ENCODE measurements at places on chromosomes 7 and 10. TPM values are rescaled to one million over a fixed set of nuclear protein-coding genes. Genes with fewer than 3 reads are reported as not detected.

- no peak for DNase-seq
Measured at GRCh38 chr7:137655804-137656203, 191.0 kb downstream of the DGKI start.

DNA sequence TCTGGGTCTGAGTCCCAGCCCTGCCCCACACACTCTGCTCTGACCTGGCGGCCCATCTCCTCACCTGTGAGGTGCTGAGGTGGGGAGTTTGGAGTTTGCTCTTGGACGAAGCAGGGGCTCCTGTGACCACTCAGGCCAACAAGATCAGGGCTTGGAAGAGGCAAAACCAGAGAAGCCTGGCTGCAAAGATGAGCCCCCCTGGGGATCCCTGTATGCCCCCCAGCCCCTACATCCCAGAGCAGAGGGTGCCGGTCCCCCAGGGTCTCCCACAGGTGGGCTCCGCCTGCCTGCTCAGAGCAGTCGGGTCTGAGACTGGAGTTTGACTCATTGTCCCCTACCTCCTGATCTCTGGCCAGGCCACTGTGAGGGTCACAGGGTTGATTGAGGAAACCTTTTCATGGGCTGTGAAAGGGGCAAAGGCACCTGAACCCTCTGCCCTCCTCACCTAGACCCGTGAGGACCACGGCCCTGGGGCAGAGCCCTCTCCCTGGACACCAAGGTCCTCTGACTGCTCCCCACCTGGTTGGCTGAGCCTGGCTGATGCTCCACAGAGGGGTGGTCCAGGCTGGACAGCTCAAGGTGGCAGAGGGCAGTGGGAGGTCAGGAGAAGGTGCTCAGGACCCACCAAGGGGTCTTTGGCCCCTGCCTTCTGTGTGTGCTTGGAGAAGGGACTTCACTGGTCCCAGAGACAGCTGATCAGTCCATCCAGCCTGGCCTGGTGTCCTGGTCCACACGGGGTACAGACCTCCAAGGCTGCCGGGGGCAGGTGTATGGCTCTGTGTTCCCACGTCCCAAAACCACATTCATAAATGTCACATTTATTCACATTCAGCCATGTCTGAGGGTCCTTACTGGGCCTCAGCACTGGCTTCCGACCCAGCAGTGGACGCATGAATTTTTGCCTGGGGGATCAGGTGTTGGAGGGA, 9.1 kb upstream of the SCART1 start:
- DNase-seq: no peak

ASB15 gene
- total RNA-seq: not detected

GRCh38 chr10:11824825-11825224, 1.7 kb downstream of the PROSER2 start:
- DNase-seq: no peak

C7orf33 gene
- not detected for total RNA-seq

CRYGN gene
- total RNA-seq: not detected

- no peak for DNase-seq
Measured at GRCh38 chr10:127034790-127035189, 129.6 kb downstream of the DOCK1 start.

TFPI2 gene
- total RNA-seq: not detected

MACC1 gene
- total RNA-seq: 73.2 TPM

ITIH5 gene
- total RNA-seq: 6.3 TPM

- DNase-seq: no peak
Measured at GRCh38 chr7:49767719-49768118, 5.7 kb upstream of the VWC2 start.

LRCH4 gene
- 76.7 TPM for total RNA-seq

DNA sequence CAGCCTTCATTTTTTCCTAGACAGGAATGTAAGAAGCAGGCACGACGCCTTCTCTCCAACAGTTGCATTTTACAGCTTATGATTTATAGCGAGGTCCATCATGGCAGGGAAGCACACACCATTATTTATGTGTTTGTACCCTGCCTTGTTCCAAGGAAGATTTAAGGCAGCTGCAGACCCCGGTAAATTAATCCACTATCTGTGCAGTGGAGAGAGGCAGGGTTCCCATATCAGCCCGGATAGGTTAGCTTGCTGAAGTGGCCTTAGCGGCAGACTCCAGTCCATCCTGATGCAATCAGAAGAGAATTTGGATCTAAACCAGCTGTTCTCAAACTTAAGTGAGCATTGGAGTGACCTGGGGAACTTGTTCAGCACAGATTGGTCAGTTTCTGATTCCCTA, 359.4 kb downstream of the GALNT17 start:
- no peak for DNase-seq

GRCh38 chr7:44348300-44348699, 22.9 kb upstream of the CAMK2B start:
- no peak for DNase-seq

TFR2 gene
- total RNA-seq: 1.6 TPM

- no peak for DNase-seq
Measured at GRCh38 chr7:133130166-133130565, 48.3 kb upstream of the CHCHD3 start.

DNA sequence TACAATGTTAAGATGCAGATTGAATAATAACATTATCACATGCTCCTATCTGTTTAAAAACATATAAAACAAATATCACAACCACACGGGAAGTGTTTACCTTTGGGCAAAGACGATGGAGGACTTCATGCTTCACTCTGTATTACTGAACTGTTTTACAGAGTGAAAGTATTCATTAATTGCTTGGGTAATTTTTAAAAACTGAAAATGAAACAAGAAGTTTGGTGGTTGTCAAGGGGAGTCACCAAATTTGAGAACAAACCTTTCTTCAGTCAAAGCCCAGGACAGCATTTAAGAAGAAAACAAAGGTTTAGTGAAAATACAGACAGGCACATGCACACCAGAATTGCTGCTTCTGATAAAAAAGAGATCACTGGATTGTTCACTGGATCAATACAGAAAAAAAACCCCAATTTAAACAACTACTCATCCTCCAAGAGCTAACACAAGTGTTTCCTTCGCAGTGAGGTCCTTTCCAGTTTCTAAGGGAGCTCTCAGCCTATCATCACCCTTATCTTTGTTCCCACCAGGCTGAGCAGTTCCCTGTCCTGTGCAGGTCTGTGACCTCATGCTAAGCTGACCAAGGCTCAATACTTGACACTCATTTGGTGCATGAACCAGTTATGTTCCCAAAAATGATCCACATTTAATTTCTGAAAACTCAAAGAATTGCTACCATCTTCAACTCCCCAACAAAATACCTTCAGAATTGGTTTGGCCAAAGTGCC, 8.8 kb downstream of the PARP12 start:
- DNase-seq: no peak

- DNase-seq: peak; percentile 75
Measured at GRCh38 chr10:114499630-114500190, 95.4 kb upstream of the AFAP1L2 start.

- no peak for DNase-seq
Measured at GRCh38 chr10:77622889-77623291, 14.7 kb downstream of the KCNMA1 start.

- DNase-seq: no peak
Measured at GRCh38 chr7:138493535-138493934, 33.5 kb downstream of the TRIM24 start.

TMEM229A gene
- 11.4 TPM for total RNA-seq

LRMDA gene
- 23.1 TPM for total RNA-seq

- no peak for DNase-seq
Measured at GRCh38 chr7:115672024-115672423, 358.5 kb downstream of the TFEC start.

- DNase-seq: no peak
Measured at GRCh38 chr10:69088801-69089501, 1.0 kb downstream of the SRGN start.

DNA sequence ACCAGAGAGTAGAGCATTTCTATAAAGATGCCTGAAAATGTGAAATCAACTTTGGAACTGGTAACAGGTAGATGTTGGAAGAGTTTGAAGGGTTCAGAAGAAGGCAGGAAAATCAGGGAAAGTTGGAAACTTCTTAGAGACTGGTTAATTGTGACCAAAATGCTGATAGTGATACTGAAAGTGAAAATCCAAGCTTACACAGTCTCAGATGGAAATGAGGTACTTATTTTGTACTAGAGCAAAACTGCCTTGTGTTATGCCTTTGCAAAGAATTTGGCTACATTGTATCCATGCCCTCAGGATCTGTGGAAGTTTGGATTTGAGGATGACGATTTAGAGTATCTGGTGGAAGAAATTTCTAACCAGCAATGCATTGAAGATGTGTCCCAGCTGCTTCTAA, 430.6 kb upstream of the KCND2 start:
- no peak for DNase-seq

DNA sequence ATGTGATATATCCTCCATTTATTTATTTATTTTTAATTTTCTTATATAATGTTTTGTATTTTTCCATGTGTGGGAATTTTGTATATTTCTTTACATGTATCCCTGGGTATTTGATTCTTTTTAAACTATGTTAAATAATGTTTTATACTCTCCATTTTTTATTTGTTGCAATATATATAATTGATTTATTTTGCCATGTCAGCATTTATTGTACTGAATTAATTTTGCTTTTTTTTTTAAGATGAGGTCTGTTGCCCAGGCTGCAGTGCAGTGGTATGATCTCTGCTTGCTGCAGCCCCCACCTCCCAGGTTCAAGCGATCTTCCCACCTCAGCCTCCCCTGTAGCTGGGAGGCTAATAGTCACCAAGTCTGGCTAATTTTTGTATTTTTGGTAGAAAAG, 187.4 kb downstream of the CDC14C start:
- DNase-seq: no peak

ATP5F1C gene
- total RNA-seq: 387 TPM

FAM25G gene
- not detected for total RNA-seq

DNA sequence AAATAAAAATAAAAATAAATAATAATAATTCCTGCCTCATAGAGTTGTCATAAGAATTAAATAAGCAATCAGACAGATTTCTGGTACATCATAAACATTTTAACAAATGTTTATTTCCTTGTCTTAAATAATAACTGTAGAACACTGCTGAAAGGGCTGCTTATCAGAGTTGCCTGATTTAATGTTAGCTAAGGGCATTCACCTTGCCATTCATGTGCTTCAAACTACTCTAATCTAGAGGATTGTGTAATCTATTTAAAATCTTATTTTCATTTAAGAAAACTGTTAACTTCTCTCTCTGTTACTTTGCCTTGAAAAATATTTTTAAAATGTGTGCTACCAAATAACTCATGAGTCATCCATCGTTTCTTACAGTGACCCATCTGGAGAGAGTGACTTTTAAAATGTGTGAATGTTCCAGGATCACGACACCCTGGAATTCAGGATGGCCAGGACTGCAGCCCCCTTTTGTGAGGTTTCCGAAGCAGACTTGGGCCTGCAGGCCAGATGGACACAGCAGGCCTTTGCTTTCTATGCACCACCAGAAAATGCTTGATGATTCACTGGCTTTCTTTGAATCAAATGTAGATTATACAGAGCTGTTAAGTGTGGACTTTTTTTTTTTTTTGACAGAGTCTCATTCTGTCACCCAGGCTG, 109.1 kb upstream of the TNS3 start:
- no peak for DNase-seq

DNA sequence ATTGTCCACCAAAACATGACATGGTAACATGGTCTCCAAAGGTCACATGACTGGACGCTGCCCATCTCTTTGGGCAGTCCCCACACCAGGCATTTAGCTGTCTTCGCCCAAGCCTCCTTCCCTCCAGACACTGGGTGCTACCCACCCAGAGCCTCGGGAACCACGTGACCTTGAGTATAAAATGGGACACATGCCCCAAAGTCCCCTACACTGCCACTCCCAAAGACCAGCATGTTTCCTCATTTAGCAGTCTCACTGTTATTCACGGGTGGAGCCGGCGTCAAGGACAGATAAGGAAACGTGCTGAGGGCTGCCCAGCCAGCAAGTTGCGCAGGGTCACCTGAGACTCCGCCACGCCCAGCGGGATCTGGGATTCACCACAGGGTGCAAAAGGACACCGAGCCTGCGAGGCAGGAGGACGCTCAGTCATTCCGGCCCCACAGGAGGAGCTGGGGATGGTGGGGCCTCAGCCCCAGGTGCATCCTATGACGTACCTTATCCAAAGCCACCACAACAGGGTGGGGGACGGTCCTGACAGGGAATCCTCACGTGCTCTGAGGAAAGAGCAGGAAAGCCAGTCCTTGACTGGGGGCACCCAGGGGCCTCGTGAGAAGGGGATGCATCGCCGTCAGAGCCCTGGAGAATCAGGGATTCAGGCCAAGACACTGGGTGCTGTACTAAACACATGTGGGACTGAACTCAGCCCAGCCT, 226.9 kb downstream of the TNS3 start:
- no peak for DNase-seq

Data from Peyer's patch (tissue), 4 donors.